ENCODE measurements at places on chromosomes 5 and 9.

GRCh38 chr5:171310819-171311321 is 1.8 kb downstream of the TLX3 start:
- DNase-seq, result no peak

DNA sequence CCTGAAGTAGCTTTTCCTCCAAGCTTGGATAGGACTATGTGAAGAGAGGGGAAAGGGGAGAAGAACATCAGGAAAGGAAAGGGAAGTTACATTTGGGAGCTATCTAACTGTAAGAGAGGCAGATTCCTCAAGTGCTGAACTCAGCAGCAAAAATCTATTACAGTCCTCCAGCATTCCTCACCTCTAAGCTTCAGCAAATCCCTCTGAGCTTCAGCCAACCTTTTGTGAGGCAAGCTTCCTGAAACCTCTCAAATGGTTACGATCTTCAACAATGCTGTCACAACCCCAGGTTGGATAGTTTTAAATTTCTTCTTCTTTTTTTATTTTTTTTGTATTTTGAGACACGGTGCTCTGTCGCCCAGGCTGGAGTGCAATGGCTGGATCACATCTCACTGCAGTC is 2.5 kb upstream of the RNF38 start:
- no peak for DNase-seq

DNA sequence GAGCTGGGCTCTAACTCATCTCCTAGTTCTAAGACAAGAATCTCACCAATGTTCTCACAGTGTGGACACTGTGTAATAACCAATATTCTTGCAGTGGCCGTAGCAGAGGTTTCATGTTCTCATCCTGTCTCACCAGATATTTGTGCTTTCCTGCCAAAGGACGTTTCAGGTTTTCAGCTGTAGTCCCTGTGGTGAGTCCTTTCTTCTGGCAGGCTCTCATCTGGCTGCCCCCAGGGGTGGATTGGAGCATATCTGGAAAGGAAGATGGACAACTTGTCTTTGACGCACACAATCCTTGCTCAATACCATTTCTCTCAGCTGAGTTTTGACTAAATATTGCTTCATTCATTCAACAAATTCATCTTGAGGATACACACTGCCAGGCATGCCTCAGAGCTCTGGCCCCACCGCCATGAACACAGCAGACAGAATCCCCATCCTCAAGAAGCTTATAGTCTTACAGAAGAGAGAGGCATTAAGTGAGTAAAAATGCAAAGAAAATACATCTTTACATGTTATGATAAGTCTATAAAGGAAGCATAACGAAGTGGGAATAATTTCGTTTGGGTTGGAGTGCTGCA is 33.8 kb upstream of the NEURL1B start:
- DNase-seq, result no peak

GRCh38 chr5:149419859-149420544 is 40.9 kb upstream of the IL17B start:
- no peak for DNase-seq

GRCh38 chr9:127977884-127978647 is 2.7 kb downstream of the EEIG1 start:
- DNase-seq, result no peak
